Chondrocyte (in vitro differentiated cells): ENCODE measurements at places on chromosomes 4 and X. TPM values are rescaled to one million over a fixed set of nuclear protein-coding genes. Genes with fewer than 3 reads are reported as not detected.

RAB9B gene
- 2.6 to 4.1 TPM (median 2.7 TPM) in 3 replicates for total RNA-seq

DNA sequence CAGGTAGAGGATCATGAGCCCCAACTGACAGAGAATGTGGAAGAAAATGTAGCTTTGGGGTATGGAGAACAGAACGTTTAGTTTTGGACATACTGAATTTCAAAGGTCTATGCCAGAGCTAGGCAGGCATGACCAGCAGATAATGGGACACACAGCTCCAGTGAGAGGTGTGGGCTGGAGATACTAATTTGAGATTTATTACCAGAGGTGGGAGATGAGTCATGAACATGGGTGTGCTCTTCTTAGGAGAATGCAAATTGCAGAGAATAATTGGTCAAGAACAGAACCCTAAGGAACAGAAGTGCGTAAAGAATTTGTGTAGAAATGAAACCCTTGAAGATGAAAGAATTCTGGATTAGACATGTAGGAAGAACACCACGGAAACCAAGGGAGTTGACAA is 125.2 kb downstream of the PACRGL start:
- H3K4me1 ChIP-seq, result no peaks in the 10 kb centered on the region
- H3K4me3 ChIP-seq, result no peak overlapping the region
- H3K27me3 ChIP-seq, result peaks cover 4% of the 10 kb centered on the region
- H3K27ac ChIP-seq, result no peak overlapping the region
- no peaks in the 10 kb centered on the region for H3K36me3 ChIP-seq

CTAG2 gene
- not detected in 3 replicates for total RNA-seq

- no peak overlapping the region for H3K4me3 ChIP-seq
- H3K27me3 ChIP-seq, result peaks cover 6% of the 10 kb centered on the region
- H3K36me3 ChIP-seq, result no peaks in the 10 kb centered on the region
- no peak for DNase-seq
- no peak overlapping the region for H3K27ac ChIP-seq
Measured at GRCh38 chrX:29762006-29762405, 453.4 kb upstream of the MAGEB2 start.

GPR82 gene
- not detected in 3 replicates for total RNA-seq

DNA sequence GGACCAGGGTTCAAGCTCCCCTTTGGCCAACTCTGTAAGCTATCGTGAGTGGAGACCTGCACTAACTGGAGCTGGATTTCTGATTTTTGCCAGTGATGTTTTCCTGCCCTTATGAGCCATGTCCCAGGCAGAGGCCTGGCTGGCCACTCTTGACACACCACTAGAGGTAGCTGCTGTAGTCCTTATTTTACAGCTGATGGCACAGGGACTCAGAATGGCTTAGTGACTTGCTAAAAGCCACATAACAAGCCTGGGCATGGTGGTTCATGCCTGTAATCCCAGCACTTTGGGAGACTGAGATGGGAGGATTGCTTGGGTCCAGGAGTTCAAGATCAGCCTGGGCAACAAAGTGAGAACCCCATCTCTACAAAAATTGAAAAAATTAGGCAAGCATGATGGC is 33.4 kb downstream of the CYTL1 start:
- H3K4me1 ChIP-seq, result peaks cover under 1% of the 10 kb centered on the region
- no peak overlapping the region for H3K27ac ChIP-seq
- peaks cover 4% of the 10 kb centered on the region for H3K27me3 ChIP-seq
- H3K36me3 ChIP-seq, result no peaks in the 10 kb centered on the region
- DNase-seq, result no peak

GRCh38 chr4:88283661-88284438 is 511 bp downstream of the PPM1K start:
- no peaks in the 10 kb centered on the region for H3K36me3 ChIP-seq
- H3K4me3 ChIP-seq, result peak overlapping the region; percentile 97

SLC25A14 gene
- total RNA-seq, result 12.9 to 16.6 TPM (median 14.7 TPM) in 3 replicates

DNA sequence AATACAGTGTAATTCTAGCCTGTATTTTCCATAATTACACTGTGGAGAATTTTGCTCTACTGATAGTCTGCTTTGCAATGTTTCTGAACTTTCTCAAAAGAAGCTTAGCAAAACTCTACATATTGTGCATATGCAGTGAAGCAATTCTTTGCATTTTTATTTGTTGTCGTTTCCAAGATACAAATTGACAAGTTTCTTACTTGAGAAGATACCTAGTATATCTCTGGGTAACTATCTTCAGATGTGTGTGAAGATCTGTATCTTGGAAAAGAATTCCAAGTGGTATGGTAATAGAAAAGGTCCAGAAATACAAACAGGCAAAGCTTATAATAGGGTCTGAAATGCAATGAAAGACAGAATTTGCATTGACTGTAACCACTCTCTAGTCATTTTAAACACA is 1119.8 kb upstream of the INTU start:
- no peaks in the 10 kb centered on the region for H3K27me3 ChIP-seq
- no peak for DNase-seq
- no peak overlapping the region for H3K4me3 ChIP-seq
- H3K36me3 ChIP-seq, result no peaks in the 10 kb centered on the region
- H3K4me1 ChIP-seq, result peaks cover 6% of the 10 kb centered on the region
